ENCODE measurements at places on chromosomes 7 and 10.

DNA sequence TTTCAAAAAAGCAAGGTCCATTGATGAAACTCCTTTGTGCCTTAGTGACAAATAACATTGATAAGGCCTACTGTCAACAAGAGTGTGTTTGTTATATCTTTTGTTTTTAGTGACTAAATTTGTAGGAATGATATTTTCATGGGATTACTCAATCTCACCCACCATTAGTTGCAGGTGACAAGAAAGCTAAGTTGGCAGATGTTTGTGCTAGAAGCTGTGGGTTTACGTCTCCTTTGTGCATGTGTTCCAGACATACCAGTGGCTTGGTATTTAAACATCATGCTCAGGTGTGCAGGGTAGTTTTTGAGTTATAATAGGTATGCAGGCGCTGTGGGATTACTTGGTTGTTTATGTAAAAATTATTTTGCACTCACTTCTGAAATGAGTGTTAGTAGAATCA is 178.6 kb downstream of the ANKRD30A start:
- DNase-seq = no peak

- DNase-seq = no peak
Observed at GRCh38 chr10:86085686-86086085, 280.9 kb downstream of the GRID1 start.

DNA sequence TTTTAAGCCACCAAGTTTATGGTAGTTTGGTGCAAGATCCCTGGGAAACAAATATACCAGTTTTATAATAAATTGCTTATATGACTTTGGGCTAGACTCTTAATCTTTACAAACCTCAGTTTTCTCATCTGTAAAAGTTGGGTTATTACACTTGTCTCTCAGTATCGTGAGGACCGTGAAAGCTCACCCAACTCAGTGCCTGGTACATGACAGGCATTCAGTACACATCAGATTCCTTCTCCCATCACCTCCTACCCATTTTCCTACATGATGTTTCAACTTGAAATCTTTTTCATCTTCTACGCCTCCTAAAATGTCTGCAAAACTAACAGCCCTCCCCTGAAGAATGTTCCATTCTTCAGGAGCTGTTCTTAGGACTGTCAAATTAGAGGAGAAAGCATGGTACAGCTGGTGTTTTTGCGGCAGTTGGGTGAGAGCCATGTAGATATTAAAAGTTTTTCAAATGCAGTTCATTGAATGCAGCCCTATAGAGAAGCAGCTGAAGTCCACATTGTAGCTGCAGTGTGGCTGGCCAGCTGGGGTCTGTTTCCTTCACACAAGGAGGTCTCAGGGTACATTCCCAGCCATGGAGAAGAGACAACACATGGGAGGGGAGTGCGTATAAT is 812.8 kb downstream of the LRMDA start:
- DNase-seq = no peak

DNA sequence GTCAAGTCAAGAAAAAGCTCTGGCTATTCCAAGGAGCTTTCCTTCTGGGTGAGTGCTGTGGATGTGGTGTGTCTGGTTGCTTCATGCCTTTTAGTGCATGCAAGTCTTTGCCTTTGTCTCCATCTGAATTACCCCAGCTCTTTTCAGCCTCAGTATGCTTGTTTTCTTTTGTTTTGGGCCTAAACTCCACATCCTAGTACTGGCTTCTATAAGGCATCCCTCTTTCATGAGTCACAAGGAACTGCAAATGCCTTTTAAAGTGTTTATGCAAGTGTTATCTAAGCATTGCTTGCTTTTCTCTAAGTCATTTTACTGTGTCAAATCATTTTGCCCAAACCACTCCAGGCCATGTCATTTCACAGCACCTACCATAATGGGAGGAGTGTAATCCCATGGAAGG is 132.1 kb downstream of the PLCE1 start:
- no peak for DNase-seq

DNA sequence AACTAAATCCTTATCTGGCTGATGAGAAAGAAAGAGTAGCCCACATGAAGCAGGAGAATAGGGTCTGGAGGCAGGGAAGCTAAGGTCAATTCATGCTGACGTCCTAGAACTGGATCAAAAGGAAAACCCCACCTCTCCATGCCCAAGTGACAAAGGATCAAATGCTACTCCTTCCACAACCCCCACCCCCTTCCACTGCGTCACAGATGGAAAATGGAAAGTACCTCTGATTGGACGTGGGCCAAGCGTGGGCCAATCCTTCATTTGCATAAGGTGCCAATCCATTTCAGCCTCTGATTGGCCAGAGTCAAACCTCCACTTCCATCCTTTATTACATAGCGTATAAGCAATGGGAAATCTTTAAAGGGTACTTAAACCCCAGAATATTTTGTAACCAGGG is 431.3 kb upstream of the ETV1 start:
- DNase-seq = no peak

All from activated CD8-positive, alpha-beta memory T cell treated with anti-CD3 and anti-CD28 coated beads for 48 hours (primary cell).